Activated T-helper 1 cell treated with anti-CD3 and anti-CD28 coated beads, Interleukin-2, amount 50 U/mL, for 16 hours (primary cell): ENCODE measurements at places on chromosomes 7 and 10.

DNA sequence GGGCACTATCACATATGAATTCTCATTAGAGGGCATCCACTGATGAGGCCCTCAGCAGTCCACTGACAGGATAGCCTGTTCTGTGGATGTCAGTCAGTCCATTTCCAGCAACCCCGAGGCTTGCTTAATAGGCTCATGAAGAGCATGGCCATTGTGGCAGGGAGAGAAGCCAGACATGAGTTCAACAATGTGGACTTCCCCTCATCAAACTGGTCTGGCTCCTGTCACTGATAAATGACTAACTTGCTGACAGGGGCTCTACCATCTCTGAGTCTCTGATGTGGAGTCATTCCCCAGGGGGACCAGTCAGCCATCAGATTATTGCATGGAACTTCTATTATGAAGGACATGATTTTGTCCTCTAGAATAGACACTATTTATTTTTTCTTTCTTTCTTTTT lies 19.8 kb upstream of the TRIL start:
- DNase-seq: no peak

GRCh38 chr10:68600041-68600778 lies 40.1 kb downstream of the TET1 start:
- peak; percentile 22 for DNase-seq

- no peak for DNase-seq
Observed at GRCh38 chr10:70053218-70053840, 683 bp downstream of the MACROH2A2 start.

- DNase-seq: no peak
Observed at GRCh38 chr10:5999440-6000165, 22.3 kb upstream of the IL15RA start.

DNA sequence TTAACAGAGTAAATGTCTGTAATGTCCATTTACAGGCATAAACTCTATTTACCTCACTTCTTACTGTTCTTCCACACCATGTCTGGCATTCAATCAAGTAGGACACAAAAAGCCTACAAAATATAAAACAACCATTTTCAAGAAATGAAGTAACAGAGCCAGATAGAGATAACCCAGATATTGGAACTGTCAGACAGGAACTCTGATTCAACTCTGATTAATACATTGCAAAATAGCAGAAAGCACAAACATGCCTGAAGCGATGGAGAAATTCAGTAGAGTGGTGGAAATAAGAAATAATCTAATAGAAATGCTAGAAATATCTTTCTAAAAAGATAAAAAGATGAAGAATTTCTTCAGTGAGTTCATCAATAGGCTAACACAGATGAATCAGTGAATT lies 964.4 kb downstream of the PCDH15 start:
- no peak for DNase-seq

- DNase-seq: no peak
Observed at GRCh38 chr7:14828053-14828452, 74.5 kb downstream of the DGKB start.

- no peak for DNase-seq
Observed at GRCh38 chr10:14761372-14761771, 13.3 kb downstream of the FAM107B start.

DNA sequence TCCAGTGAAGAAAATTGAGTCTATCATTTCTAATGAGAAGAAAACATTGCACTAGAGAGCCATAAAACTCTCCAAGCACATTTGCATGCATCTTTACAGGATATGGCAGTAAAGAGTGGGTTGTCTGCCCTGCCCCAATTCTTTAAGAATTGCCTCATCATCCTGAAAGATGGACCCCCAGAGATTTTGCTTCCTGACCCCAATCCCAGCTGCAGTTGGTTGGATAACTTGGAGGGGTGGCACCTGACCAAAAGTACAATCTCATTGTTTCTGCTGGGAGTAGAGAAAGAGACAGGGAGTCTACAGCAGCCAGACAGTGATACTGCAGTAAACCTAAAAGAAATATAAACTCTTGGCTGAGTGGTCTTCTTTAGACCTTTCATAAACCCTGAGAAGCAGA lies 49.1 kb upstream of the ADCY1 start:
- DNase-seq: no peak

GRCh38 chr7:140688341-140688740 lies 8.2 kb upstream of the NDUFB2 start:
- DNase-seq: no peak

GRCh38 chr10:87861566-87861952 lies 1.8 kb downstream of the KLLN start:
- no peak for DNase-seq

DNA sequence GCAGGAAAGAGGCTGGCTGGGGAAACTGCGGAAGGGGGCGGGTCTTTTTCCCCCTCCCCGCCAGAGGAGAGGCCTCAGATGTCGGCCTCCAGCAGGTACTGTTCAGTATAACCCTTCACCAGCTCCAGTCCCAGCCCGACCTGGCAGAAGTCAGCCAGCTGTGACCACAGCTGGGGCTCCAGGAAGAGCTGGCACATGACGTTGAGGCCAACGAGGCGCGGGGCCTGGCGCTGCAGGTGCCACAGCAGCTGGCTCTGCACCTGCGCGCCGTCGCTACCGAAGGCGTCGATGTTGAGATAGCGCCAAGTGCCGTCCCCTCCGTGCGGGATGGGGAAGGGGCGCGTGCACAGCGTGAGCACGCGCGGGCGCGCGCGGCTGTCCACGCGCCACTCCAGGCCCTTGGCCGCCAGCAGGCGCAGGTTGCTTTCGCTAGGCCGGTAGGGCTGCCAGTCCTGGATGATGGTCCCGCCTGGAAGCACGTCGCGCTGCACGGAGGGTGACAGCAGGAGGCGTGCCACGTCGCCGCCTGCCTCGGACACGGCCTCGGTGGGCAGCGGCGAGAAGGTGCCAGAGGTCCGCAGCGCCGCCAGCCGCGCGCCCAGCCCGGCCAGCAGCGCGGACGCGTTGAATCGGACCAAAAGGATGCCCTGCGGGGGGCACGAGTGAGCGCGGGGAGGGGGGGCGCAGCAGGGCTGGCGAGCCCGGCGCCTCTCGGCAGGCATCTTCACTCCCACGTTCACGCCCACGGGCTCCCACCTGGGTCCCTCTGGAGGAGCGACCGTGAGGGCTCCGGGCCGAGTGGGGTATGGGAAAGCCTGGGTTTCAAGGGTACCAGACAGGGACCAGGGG lies 6.9 kb upstream of the VGF start:
- DNase-seq: no peak

DNA sequence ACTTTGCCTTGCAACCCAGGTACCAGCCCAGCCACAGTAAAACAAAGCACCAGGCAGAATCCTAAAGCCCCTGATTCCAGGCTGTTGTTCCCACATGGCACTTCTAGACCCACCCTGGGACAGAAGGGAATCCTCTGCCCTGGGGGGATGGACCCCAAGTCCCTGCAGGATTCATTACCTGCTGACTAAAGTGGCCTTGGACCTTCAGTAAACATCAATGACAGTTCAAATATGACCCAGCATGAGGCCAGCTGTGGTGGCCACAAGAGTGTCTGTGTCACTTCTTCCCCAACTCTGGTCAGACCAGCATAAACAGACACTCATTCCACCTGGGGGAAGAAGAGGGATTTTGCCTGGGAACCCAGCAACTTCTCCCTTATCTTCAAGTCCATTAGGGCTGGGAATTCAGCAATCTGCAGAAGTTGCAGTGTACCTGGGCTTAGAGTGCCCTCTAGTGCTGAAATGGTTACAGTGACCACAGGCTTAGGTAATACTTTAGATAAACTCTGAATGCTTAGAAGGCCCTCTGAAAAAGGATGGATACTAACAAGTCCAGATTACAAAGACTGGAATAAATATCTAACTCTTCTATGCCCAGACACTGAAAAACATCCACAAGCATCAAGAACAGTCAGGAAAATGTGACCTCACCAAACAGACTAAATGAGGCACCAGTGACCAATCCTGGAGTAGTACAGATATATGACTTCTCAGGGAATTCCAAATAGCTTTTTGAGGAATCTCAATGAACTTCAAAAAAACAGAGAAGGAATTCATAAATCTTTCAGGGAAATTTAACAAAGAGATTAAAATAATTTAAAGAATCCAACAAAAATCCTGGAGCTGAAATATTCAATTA lies 108.5 kb upstream of the TMEM168 start:
- DNase-seq: no peak

DNA sequence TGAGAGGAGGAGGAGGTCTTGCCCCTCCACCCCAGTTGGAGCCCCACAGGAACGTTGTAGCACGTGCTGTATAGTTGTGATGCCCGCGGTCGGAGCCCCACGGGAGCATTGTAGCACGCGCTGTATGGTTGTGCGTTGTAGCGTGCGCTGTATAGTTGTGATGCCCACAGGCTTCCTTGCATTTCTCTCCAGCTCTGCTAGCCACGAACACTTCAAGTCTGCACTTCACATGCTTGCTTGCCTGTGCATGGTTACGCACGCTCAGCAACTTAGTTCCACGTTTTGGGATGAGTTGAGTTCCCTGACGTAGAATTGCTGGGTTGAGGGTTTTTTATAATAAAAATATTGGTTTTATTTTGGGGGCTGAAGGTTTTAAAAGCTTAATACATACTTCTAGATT lies 41.6 kb downstream of the DNAJB6 start:
- no peak for DNase-seq

DNA sequence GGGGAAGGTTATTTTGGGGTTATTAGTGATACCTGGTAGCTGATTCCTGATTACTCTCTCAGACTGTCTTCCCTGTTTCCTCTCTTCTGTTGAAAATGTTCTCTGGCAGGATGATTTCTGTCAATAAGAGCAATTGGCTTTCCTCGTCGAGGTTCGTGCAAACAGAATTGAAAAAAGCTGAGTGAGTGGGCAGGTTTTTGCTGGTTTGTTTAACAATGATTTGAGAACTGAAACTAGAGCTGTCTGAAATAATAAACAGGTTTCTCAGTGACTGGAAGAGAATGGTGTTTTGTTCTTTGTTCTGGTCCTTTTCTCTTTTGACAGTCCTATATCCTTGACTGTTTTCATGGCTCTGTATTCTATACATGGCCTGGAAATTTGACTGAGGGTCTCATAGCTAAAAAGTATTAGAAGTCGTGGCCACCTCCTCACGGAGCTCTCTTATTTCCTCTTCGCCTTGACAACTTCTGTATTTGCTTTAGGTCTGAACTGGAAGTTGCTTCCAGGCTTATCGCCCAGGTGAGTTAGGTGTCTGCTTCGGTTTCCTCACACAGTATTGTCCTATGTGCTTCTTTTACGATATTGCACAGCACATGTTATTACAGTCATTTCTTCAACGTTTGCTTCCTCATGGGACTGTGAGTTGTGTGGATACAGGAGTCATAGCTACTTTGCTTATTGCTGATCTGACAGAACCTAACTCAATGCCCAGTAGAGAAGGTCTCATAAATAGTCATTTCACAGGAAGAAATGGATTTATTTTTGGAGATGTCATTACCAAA lies 403.6 kb downstream of the NRG3 start:
- no peak for DNase-seq

GRCh38 chr7:98348726-98349474 lies 52.0 kb downstream of the BAIAP2L1 start:
- no peak for DNase-seq

DNA sequence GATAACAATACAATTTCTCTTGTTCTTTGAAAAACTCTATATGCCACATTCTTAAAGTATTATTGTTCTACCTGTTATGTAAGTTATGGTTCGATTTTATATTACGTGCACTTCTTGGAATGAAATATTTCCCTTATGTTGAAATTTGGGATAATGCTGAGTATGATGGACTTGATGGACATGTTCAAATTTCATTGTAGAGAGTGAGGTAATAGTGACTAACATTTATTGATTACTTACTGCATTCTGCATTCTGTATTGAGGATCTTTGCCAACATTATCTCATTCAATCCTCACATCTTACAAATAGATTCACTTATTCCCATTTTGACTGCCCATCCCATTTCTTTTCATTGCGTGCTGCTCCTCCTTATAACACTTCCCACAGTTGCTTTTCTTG lies 119.7 kb upstream of the GLCCI1 start:
- no peak for DNase-seq

DNA sequence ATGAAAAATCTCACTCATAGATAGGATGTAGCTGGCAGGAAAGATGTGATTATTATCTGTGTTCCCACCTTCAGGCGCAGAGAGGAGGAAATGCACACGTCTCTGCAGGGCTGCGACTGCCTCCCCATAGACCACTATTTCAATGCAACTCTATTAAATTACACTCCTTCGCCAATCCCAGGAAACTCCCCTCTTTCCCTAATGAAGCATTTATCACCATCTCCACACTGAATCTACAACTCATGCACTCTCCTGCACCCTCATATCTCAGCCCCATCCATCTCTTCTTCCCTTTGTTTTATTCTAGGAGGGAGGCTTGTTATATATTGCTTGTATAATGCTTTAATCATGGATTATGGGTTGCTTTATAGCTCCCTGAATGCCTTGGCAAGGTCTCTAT lies 101.8 kb upstream of the RELN start:
- no peak for DNase-seq

- DNase-seq: no peak
Observed at GRCh38 chr10:34386921-34387320, 428.2 kb downstream of the PARD3 start.

- no peak for DNase-seq
Observed at GRCh38 chr7:156652886-156653568, 12.5 kb downstream of the RNF32 start.

GRCh38 chr7:77765906-77766800 lies 32.1 kb downstream of the TMEM60 start:
- DNase-seq: no peak

DNA sequence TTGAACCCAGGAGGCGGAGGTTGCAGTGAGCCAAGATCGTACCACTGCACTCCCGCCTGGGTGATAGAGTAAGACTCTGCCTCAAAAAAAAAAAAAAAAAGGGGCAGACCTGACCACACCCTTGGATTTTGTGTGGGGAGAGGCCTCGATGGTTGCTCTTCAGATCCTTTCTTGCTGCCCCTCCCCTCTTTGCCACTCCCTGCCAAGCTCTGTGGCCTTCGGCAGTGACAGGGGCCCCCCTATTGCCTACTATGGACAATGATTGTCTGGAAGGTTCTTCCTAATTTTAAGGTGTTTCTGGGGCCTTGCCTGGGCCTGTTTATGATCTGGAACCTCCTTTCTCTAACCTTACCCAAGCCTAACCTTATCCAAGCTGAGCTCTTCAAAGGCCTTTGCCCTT lies 795 bp downstream of the PRF1 start:
- no peak for DNase-seq

DNA sequence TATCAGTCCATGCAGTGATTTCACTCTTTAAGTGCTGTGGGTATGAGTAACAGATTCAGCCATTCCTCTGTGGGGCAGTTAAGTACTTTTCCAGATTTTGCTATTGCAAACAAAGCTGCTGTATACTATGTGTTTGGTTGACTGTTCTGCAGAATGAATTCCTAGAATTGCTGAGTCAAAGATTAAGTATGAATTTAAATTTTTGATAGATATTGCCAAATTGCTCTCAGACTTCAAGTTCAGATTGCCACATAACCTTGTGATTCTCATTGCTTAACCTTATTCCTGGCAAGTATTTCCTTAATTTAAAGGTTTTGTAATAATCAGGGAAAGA lies 21.6 kb upstream of the SAR1A start:
- DNase-seq: no peak
